Activated CD4-positive, alpha-beta T cell treated with anti-CD3 and anti-CD28 coated beads for 36 hours (primary cell): ENCODE measurements at places on chromosomes 4 and X. TPM values are rescaled to one million over a fixed set of nuclear protein-coding genes. Genes with fewer than 3 reads are reported as not detected.

Gene EIF4E
- 132 TPM for total RNA-seq

Gene GATA1
- total RNA-seq: not detected

Gene CT45A1
- not detected for total RNA-seq

Gene XKRX
- 0.78 TPM for total RNA-seq

Gene ARMCX2
- total RNA-seq: 11.0 TPM

Gene PRRG1
- total RNA-seq: not detected

Gene GIMD1
- total RNA-seq: not detected

Gene GUCY1B1
- 0.63 TPM for total RNA-seq

Gene CYTL1
- not detected for total RNA-seq

Gene RASL11B
- 0.23 TPM for total RNA-seq

Gene UCP1
- total RNA-seq: not detected

Gene IL13RA1
- 0.81 TPM for total RNA-seq

Gene NUP62CL
- total RNA-seq: 2.5 TPM

Gene CLCN4
- not detected for total RNA-seq

Gene MAB21L2
- not detected for total RNA-seq

Gene GCNA
- 3.1 TPM for total RNA-seq

Gene UGT2B11
- not detected for total RNA-seq

Gene HTR2C
- not detected for total RNA-seq
